ENCODE measurements at places on chromosomes 11 and 22.
A peak's percentile ranks its signal among the peaks of the same experiment; 100 is the strongest.

DNA sequence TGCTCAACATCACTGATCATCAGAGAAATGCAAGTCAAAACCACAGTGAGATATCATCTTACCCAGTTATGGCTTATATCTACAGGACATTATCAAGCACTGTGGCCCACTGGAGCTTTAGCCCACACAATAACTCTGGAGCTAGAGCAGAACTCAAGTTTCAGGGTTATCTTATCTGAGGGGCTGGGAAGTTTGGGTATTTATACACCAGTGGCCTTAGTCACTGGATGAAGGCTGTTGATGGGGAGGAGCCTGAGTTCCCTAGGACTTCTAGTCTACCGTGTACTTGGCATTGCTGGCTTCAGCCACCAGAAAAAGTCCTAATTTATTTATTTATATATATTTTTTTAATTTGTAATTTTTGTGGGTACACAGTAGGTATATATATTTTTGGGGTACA, 19.3 kb downstream of the HSD17B12 start:
- no peak for DNase-seq

DNA sequence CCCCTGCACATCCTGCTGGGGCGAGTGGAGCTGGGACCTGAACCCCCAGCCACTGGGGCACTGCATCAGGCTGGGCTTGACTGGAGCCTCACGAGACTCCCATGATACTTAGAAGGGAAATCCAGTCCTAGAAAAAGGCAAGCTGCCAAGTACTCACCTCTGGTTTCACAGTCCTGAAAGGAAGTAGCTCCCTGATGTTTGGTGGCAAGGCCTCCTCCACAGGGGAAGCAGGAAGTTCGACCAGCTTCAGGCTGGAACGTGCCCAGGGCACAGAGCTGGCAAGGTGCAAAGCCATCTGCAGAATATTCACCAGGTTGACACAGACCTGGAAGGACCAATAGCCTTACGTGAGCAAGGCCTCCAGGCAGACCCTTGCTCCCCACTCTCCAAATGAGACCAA, 26.8 kb upstream of the NRIP3 start:
- DNase-seq = no peak

- DNase-seq = no peak
Measured at GRCh38 chr11:10504490-10504889, 36.5 kb downstream of the RNF141 start.

GRCh38 chr11:27254744-27255446, 108.1 kb downstream of the CCDC34 start:
- DNase-seq = no peak

DNA sequence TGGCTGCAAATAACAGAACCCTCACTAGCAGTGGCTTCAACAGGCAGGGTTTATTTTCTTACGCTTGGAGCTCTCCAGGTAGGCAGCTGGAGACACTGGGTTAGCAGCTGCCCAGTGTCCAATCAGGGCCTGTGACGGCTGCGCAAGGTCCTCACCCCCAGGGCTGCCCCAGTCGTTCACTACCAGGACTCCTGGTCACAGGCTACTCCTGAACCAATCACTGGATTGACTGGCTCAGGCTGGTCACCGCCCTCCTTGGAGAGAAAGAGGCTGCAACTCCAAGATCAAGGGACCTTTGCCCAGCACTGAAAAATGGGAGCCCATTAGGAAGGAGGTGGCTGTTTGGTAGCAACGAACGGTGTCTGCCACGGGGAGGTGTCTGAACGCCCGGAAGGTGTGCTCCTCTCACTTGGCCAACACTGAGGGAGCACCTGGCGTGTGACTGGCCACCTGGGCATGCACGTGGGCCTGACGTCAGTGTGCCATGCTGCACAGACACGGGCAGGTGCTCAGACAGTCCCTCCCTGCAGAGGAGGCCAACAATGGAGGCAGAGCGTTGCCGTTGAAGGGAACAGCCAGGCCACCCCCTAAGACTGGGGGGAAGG, 5.1 kb downstream of the ARSA start:
- DNase-seq = peak; percentile 79

- DNase-seq = no peak
Measured at GRCh38 chr22:43007519-43008102, 7.3 kb downstream of the PACSIN2 start.

DNA sequence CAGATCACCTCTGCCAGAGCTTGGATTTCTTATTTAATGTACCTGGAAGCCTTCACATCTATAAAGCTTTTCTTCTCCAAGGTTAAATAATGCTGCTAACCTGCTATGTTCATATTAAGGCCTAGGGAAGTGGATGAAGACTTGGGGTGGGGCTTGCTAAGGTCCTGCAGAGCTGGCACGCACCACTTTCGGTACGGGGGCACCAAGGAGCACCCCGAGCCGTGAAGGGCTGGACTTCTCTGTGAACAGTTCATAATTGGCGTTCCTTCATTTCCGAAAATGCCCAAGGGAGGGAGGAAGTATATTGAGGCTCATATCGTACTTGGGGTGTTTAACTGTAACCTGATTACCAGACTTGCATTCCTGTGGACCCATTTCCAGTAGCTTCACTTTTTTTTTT, 59.6 kb downstream of the ST14 start:
- no peak for DNase-seq

DNA sequence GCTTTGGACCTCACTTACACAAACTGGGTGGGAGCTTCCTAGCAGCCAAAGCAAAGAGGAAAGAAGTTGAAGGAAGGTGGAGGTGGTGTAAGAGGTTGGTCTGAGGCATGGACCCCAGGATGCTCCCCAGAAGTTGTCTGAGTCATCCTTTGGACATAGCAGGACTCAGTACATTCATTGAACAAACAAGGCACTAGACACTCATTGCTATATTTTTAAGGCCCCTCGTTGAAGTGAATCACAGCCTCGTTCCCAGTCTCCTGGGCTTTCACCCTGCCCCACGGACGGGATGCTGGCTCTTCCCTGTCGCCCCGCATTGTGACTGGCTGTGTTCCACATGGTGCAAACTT, 95.9 kb upstream of the FGF3 start:
- no peak for DNase-seq

- DNase-seq = no peak
Measured at GRCh38 chr11:60753309-60753708, 3.4 kb upstream of the MS4A15 start.

DNA sequence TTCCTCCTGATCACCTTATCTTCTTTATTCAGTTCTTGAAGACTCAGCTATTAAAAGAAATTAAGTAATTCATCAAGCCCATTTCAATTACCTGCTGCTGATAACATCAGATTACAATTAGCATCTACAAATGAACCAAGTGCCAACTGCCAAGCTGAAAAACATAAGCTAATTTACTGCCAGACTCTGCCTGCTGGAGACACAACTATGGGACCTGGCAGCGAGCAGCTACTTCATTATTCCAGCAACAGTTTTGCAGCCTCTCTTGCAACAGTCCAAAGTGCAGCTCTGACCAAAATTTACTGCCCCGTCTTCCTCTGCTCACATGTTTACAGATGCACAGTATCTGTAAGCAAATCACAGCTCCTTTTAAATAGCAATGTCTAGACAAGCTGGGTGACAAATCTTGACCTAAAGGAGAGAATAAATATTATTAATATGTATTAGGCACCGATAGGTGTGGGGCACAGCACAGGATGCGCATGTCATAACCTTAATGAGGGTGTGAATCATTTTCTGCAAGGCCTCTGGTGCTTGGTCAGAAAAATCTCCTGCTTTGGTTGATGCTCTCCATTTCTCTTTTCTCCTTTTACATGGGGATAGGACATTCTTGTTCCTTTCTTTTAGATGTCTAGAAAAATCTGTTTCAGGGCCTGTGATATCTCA, 232.2 kb upstream of the PITPNB start:
- DNase-seq = no peak

- DNase-seq = peak; percentile 87
Measured at GRCh38 chr22:50148991-50149721, 21.4 kb upstream of the PANX2 start.

DNA sequence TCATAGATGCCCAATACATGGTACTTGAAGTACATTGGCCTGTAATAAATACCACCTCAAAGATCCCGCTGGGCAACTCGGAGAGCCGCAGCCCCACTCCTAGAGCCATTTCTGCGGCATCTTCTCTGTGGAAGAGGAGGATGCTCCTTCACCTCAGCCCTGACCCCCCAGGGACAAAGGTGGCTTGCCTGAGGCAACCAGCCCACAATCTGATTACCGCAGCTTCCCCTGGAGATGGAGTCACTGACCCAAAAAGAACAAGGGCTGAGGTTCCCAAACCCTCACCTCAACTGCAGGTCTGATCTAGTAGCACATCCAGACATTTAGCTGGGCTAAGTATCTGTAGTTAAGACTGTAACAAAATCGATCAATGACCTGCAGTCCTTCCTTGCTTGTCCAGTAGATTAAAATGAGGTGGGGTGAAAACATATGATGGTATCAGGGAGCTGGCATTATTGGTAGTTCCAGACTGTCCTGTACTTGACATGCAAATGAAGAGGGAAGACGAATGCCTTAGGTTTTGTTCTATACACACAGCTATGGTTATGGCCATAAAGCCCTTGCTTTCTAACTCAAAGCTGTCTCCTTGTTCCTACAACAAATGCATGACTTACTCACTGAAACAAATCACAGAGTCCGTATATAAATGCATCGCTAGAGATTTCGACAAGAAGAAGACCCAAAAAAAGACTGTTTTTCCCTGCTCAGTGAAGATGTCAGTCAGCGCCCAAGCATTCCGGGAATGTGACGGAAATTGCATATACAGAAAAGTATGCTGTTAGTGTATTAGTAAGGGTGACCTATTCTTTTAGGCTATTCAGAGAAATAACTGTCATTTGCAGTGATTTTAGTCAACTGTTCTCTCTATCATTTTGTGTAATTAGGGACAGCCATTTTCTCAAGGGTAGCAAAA, 33.7 kb downstream of the C11orf71 start:
- no peak for DNase-seq

- no peak for DNase-seq
Measured at GRCh38 chr11:33906484-33907186, 14.8 kb upstream of the LMO2 start.

DNA sequence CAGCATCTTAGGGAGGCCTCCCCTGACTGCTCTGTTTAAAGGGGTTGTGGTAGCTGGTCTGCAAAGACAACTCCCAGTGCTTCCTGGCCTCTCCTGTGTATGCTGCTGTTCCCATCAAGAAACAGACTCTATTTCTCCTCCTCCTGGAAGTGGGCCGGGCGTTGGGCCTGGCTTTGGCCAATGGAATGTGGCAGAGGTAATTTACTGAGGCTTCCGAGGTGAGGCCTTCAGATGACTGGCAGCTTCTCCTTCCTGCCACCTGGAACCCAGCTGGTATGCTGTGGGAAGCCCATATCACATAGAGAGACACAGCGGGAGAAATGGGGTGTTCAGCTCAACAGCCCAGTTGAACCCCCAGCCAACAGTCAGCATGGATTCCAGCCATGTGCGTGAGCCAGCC, 25.1 kb upstream of the EIF3D start:
- DNase-seq = no peak

DNA sequence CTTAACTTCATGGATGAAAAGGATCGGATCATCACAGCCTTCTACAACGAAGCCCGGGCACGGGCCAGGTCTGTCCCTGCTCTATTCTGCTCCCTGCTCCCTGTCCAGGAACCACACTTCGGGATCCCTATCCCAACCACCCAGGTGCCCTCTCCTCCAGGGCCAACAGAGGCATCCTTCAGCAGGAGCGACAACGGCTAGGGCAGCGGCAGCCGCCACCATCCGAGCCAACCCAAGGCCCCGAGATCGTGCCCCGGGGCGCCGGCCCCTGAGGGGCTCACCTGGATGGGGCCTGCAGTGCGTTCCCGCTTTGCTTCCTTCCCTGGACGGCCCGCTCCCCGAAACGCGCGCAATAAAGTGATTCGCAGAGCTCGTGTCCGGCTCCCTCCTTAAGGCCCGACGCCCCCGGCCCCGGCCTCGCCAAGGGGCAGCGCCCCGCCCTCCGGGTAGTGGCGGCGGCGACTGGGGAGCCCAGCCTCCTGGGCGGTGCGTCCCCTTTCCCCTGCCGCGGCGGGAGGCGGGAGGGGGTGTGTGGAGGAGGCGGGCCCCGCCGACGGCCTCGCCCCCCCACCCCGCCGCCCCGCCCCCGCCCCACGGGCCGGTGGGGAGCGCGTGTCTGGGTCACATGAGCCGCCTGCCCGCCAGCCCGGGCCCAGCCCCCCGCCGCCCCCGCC, at the start of gene VEGFB:
VEGFB (plus strand) TSS at position 672 of the 674 bp plus-strand sequence. CDS start 250 bp downstream, outside the sequence.
- DNase-seq = peak; percentile 89

- peak; percentile 69 for DNase-seq
Measured at GRCh38 chr11:46315783-46316563, 31.3 kb upstream of the DGKZ start.

DNA sequence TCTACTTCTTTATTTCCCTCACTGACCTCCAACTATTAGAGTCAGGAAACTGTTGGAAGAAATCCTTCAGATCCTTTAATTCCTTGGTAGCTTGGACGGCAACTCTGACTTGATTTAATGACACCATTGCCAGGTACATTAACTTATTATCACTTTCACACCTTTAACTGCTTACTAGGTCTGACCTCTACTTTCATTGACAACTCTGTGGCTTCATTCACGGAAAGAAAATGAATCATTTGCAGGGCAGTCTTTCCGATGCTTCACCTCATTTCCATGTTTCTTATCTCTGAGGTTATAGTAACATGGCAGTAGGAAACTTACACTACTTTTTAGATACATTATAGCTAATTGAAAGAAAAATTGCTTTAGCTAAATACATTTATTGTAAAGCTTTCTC, 82.6 kb upstream of the PDGFD start:
- no peak for DNase-seq

- DNase-seq = no peak
Measured at GRCh38 chr11:124222407-124222806, 18.5 kb upstream of the OR8G1 start.

GRCh38 chr22:50281957-50282356, 11.8 kb upstream of the MAPK11 start:
- DNase-seq = no peak

- no peak for DNase-seq
Measured at GRCh38 chr11:110435780-110436717, 6.3 kb downstream of the FDX1 start.

- no peak for DNase-seq
Measured at GRCh38 chr22:45880716-45881523, 96.0 kb downstream of the WNT7B start.

GRCh38 chr22:27883656-27884350, 35.3 kb downstream of the PITPNB start:
- DNase-seq = no peak

All from RPMI8226 (cell line).